ENCODE measurements at places on chromosomes 7 and 10.
A peak's percentile ranks its signal among the peaks of the same experiment; 100 is the strongest.

GRCh38 chr7:20310963-20311742, 19.5 kb upstream of the ITGB8 start:
- peak; percentile 75 for DNase-seq

DNA sequence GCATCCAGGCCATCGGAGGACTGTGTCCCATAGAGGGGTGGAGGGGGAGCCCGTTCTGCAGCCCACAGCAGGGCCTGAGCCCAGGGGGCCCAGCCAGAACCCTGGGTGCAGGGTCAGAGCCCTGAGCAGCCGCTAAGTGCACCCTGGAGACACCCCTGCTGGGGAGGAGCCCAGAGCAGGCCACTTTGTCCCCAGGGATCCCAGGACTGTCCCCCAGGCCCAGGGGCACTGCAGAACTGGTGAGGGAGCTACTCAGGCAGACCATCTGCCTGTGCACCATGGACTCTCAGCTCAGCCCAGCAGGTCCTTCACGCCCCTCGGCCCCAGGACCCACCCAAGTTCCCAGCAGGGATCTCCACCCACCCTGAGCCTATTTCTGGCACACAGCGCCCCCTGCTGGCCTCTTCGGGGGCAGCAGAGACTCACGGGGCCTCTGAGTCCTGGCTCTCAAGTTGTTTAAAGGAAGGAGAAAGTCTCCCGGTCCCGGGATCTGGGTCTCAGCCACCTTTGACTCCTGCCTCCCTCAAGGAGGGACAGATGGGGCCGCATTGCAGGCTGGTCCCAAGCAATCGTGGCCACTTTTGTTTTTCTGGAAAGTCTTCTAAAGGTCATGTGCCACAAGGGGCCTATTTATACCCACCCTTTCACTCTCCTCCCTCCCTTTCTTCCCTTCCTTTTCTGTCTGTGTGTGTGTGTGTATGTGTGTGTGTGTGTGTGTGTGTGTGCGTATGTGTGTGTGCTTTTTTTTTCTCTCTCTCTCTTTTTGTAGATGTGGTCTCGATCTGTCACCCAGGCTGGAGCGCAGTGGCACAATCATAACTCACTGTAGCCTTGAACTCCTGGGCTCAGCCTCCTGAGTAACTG, 90.3 kb downstream of the MYL10 start:
- DNase-seq = peak; percentile 44

DNA sequence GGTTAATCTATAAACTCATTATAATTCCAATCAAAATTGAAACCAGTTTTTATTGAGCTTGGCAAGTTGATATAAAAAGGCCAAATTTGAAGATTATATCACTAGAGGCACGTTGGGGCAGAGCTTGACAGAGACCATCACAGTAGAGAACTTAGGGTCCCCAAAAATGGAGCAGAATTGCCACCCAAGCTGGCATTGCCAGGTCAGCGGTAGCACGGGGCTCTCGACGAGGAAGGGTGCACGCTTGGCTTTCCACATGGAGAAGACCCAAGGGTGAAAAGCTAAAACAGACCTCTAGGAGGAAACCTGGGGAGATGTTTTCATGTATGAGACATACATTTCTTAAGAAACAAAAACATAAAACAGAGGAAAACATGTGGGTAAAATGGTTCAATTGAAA, 4.3 kb upstream of the JAKMIP3 start:
- DNase-seq = no peak

DNA sequence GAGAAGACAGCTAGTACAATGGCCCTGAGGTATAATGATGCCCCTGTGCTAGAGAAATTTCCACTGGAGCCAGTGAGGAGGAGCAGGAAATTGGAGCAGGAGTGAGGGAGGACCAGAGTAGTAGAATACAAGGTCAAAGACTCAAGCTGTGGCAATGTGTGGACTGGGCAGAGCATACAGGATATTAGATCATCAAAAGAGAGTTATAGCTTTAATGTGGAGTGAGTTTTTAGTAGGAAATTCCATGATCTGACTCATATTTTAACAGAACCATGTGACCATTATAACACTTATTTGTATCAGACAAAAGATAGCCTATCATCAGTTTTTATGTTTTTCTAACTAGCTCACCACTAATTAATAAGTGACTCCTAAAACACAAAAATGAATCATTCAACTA, 154.1 kb downstream of the DGKB start:
- DNase-seq = peak; percentile 76

- no peak for DNase-seq
Measured at GRCh38 chr7:137305901-137306621, 37.5 kb downstream of the PTN start.

- no peak for DNase-seq
Measured at GRCh38 chr10:44968091-44968490, 8.5 kb downstream of the RASSF4 start.

DNA sequence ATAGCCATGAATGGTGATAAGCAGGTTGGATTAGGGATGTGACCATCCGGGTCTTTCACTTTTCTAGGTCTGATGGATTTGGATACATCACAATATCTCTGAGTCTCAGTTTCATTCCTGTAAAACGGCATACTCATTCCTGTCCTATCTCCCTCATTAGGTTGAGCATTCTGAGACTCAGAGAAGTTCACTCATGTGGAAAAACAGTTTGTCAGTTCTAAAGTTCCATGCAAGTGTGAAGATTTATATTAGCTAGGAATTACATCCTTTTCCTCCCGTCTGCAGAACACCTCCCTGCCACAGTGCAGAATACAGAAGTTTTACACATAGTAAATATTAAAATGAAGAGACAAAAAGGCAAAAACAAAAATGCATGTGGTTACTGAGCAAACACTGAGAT, 94.2 kb upstream of the SLC25A13 start:
- no peak for DNase-seq

DNA sequence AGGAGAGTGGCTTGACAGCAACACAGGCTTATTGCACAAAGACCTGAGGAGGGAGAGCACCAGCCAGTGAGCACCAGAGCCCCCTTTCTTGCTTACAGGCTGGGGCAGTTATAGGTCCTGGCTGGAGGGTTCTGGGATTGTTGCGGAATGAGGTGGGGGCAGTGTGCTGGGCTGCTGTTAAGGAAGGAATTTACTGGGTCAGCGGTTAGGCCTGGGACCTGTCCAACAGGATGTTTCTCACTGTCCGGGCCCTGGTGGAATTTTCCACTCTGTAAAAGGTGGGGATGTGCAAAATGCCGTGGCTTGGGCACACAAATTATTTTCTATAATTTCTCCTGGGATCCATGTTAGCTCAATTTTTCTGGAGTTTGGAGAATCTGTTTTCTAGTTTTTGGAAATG, 757.3 kb downstream of the TYW1 start:
- DNase-seq = no peak

DNA sequence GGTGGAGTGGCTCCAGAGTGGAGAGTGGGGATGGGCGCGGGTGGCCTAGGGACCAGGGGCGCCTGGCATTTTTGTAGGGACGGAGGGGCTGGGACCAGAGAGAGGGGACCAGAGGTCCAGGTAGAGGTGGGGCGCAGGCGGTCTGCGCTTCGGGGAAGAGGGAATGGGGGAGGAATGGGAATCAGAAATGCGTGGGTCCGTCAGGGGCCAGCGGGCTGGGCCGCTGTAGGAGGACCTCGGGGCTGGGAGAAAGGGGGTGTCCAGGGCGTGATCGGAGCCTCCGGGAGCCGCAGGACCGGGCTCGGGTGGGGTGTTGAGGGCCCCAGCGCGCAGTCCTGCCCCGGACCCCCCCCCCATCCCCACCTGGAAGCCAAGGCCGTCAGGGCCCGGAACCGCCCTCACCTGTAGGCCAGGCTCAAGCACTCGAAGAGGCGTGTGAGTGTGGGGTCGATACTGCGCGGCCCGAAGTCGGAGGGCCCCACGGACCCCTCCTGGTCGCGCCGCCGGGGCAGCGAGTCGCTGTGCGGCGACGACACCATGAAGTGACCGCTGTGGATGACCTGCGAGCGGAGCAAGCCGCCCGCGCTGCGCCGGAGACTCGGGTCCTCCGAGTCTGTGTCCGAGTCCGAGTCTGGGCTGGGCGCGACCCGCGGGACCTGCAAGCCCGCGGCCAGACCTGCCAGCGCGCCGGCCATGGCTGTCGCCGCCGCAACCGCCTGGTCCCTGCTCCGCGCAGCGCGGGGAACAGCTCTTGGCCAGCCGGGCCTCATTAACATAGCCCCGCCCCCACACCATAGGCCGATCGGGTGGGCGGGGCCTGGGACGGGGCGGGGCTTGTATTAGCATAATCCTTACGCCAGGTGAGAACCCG, at the start of gene MLXIPL:
TSS of gene MLXIPL (minus strand) at position 725 of the 871 bp plus-strand sequence. CDS start at position 695, 30 bp downstream.
- peak; percentile 29 for DNase-seq

GRCh38 chr7:147982307-147982706, 608.3 kb upstream of the C7orf33 start:
- DNase-seq = no peak

Measured in LHCN-M2 (cell line).